ENCODE measurements at places on chromosomes 3 and 15. TPM values are rescaled to one million over a fixed set of nuclear protein-coding genes. Genes with fewer than 3 reads are reported as not detected.

FGD5 gene
- total RNA-seq: 19.8 TPM

DNA sequence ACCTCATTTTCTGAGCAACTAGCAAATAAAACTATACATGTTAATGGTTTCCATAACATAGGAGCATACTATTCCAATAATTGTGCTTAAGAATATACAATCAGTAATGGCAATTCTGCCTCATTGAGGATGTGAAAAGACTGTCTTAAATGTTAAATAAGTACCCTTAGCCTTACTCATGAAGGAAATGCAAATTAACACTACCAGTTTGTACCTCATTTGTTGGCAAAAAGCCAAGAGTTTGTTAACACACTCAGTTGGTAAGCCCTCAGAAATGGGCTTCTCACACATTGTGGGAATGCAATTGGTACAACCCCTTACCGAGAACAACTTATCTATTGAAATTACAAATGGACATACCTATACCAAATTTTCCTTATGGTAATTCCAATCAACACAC is 9.2 kb upstream of the STT3B start:
- no peak for DNase-seq

CSTA gene
- not detected for total RNA-seq

OXTR gene
- 4.2 TPM for total RNA-seq

SLC28A1 gene
- total RNA-seq: not detected

DNA sequence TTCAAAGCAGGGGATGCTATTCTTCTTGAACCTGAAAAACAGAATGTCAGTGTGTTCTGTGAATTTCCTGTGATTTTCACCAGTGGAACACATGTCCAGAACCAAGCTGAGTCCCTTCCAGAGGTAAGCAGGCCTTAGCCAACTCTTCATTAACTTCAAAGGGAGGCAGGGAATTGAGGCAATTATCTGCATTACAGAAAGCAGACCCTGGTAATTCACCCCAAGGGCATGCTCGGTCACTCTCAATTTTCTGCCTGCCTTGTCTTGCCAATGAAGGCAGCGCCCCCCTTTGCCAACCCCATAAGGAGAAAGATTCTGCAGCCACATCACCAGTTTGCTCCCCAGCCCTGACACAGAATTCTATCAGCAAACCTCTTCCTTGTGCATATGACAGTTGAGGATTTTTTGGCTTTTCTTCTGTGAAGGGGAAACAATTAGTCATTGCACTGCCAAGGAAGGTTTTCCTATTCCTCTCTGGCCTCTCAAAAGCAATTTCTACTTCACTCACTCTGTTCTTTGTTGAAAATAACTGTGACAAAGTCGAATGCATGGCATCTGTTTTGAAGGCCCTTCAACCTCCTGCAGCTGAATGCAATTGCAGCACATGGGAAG is 85.3 kb downstream of the HHLA2 start:
- DNase-seq: no peak

SAMD7 gene
- not detected for total RNA-seq

DNA sequence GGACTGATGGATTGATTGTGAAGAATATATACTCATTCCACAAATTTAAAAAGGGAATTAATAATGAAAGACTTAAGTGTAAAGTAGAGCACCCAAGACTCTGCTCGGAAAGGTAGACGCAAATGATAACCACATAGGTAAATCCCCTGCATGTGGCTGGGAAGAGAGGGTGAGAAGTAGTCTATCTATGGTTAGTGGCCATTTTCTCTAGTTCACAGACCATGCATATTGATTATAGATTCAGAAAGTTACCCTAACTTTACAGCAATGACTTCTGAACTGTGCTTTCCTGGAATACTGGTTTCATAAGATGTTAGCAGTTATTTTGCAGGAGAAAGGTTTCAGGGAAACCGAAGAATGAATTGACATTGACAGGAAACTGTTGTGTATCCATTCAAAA is 51.7 kb downstream of the CASR start:
- no peak for DNase-seq

IMPG2 gene
- total RNA-seq: 0.04 TPM

ARL8B gene
- total RNA-seq: 30.7 TPM

GRCh38 chr3:71636482-71636881 is 53.0 kb upstream of the FOXP1 start:
- DNase-seq: no peak
